ENCODE measurements at places on chromosomes 3 and 15. TPM values are rescaled to one million over a fixed set of nuclear protein-coding genes. Genes with fewer than 3 reads are reported as not detected.

The XCR1 gene
- 0.05 TPM for total RNA-seq

The SLC6A1 gene
- not detected for total RNA-seq

The VGLL3 gene
- total RNA-seq: not detected

The CLDN18 gene
- total RNA-seq: not detected

The NME9 gene
- total RNA-seq: 0.58 TPM

The ARPC4 gene
- total RNA-seq: 237 TPM

The PDCD7 gene
- total RNA-seq: 32.8 TPM

The SLC24A5 gene
- not detected for total RNA-seq

The GOLGA6A gene
- total RNA-seq: not detected

The THRB gene
- total RNA-seq: not detected

The RFC4 gene
- 127 TPM for total RNA-seq

The PARP15 gene
- 9.1 TPM for total RNA-seq

The CD200R1 gene
- total RNA-seq: 4.1 TPM
